H54 (cell line): ENCODE measurements at places on chromosomes 5 and 9.
A peak's percentile ranks its signal among the peaks of the same experiment; 100 is the strongest.

GRCh38 chr5:154466671-154467070, 11.4 kb downstream of the HAND1 start:
- no peak for DNase-seq

GRCh38 chr9:37531699-37532098, 44.5 kb downstream of the FBXO10 start:
- DNase-seq, result no peak

DNA sequence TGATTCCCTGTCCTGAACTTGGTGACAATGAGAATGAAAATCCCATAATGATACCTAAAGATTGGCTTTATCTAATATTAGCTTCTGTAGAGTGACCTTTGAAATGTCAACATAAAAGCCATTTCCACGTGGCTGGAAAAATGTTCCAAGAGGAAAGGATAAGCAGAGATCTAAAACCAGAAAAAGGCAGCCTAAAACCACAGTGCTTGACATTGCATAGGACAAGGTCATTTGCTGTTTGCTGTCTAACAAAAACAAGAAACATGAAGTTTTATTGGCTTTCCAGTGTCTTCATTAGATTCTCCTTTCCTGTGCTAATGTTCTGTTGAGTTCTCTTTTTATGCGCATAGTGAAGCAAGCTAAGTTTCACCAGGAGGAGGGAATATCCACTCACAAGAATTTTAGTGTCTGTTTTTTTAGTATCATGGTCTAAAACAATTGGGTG, 44.6 kb downstream of the CPEB4 start:
- no peak for DNase-seq

GRCh38 chr9:113187929-113188595, 33.0 kb downstream of the FKBP15 start:
- DNase-seq, result peak; percentile 75

DNA sequence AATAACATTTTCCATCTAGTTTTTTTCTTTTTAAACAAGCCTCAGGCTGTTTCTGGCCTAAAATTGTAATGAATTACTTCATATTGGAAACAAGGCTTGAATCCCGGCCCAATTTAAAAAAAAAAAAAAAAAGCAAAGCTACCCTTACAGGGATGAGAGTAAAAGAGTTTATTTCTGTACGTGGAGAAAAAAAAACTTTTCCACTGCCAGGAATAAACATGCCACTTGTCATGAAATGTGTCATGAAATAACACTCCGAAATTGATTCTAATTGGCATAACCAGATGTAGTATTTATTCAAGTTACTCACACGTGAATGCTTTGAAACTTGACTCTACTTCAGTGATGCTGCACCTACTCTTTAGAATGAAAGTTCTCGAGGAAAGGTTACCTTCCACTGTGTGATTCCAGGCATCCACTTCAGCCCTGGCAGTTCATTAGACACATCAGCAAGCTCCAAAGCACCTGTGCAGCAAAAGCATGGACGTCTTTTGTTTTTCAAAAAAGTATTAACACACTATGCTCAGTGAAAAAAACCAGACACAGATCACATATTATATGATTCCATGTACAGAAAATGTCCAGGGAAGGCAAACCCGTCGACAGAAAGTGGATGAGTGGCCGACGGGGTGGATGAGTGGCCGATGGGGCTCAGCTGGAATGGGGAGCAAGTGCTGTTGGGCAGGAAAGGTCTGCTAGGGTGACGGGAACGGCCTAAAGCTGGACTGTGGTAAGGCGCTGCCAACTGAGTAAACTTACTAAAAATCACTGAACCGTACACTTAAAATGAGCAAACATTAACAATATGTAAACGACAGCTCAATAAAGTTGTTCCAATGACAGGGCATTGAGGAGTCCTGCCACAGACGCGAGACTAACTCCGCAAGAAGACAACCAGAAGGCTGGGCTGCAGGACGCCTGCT, 21.2 kb downstream of the NSUN2 start:
- DNase-seq, result no peak

DNA sequence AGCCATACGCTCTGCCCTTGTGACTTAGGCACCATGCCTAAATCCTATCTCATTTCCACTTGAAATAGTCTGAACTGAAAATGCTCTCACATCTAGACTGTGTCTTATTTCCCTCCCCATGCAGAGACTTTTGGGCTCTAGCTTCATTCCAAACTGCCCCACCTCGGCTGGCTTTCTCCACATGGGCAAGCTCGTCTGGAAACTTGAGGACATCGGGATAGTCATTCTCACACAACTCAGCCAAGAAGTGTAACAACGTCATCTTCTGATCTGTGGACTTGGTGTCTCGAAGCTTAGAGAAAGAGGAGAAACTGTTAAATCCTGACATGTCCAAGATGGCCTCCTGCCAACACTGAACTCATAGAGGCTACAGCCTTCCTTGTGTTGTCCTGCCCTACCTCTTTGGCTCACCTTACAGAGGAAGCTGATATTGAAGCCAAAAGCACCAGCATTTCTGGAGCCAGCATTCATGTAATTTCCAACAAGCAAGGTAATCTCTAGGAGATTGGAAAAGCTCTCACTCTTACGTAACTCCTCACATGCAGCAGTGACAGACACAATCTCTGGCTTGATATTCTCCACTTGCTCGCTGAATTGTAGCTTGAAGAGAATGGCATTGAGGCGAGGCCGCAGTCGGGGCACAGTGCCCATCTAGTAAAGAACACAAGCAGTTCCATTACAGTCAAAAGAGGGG, 39.6 kb downstream of the PCDHGC5 start:
- DNase-seq, result no peak

- no peak for DNase-seq
Observed at GRCh38 chr5:148937239-148937638, 110.8 kb downstream of the ADRB2 start.

DNA sequence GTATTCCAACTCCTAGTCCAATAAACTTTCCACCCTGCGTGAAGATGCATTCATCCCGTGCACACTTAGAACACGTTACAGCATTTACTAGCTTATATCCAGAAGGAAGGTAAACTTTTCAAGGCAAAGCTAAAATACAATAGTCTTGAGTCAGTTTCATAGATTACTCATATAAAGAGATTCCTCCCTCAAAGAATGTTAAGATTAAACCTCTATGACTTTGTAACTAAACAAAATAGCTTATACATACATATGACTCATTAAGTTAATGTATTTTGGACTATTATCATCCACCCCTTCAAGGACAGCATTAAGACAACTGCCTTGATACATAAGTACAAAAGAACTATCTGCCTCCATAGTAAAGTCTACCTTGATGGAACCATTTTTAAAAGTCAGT, 36.1 kb downstream of the TLE1 start:
- peak; percentile 34 for DNase-seq

DNA sequence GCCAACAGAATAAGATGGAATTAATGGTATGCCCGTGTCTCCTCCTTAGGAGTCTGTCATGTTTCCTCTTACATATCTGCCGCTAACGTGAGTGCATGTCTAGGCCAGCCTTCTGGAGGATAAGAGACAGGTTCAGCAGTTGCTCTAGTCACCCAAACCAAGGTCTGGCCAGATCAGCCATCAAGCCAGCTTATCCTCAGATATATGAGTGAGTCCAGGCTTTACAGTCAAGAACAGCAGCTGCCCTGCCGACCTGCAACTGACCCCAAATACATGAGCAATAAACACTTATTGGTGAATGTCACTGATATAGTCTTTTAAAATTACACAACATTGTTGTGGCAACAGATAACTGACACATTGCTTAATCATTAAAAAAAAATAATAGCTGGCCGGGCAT, 123.5 kb downstream of the TSSK1B start:
- DNase-seq, result no peak

DNA sequence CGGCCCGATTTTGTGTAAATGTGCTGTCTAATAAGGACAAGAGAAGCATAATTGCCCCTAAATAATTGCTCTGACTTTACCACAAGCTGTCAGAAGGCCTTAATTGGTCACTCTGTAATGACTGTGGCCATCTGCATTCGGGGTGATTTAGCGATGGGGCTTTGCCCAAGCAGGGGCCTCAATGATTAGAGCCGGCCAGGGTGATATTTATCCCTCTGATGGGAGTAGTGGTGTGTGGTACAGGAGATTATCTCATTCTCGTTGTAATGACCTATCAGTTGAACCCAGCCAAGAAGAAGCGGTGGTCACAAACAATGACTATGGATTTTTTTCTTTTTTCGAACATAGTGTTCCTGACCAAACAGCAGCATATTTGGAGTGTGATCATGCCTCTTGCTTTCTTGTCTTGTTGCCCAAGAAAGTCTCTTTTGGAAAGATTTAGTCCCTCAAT, 72.0 kb upstream of the SAP30L start:
- DNase-seq, result no peak

DNA sequence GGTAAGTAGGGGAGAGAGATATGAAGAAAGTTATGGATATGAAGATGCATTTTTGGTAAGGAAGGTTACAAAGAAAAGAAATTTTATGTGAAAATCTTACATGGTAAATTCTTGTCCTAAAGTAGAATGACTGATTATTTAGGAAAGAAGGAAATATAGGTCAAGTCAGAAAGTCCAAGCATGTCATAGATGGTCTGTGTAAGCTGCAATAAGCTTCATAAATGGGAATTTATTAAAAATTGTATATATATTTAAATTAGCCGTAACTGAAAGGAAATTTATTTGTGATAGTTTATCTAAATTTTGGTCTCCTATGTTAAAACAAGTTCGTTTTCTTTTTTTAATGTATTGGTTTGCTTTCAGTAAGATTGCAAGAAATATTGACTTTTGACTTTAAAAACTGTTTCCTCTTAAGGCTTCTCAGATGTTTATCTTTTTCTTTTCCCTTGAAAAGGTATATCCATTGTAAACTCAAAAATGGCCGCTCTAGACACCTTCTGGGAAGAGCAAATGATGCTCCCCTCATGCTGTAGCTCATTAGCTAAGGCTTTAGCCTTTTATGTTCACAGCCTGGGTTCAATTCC, 46.8 kb upstream of the HAPLN1 start:
- DNase-seq, result no peak

DNA sequence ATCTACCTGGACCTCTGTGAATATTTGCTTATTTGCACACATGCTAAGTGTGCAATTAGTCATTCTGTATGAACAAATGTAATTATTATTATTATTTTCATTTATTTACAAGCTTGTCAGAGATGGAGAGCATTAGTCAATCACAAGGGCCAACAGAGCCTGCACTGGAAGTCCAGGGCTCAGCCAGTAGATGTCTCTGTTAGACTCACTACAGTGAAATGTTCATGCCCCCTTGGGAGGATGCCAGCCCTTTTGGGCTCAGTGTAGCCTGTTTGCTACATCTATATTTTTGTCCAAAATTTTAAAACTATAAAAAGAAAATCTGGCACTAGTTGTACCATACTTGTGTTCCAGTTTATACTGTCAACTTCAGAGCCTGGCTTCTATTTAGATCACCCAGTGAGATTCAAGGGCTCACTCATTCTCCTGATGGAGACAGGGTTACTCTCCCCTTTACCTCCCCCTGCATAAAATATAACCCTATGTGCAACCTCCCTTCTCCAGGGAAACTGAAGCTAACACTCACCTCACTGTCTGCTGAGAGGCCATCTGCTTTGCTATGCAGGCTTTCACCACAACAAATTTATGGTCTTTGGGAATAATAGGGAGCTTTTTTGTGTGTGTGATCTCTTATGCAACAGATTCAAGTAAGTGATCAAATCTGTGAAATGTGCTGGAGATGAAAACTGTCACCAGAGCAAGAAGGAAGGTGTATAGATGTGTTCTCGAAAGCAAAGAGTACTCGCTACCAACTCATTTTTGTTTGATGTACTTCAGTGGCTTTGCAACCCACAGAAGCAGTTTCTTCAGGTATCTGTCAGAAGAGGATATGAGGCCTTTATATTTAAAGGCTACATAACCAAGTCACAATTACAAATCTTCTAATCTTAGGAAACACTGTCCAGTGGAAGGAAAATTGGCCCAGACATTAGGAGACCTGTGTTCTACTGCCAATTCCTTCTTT, 99.9 kb upstream of the TLE4 start:
- DNase-seq, result peak; percentile 20

- DNase-seq, result no peak
Observed at GRCh38 chr5:53027913-53028312, 38.8 kb downstream of the ITGA2 start.

DNA sequence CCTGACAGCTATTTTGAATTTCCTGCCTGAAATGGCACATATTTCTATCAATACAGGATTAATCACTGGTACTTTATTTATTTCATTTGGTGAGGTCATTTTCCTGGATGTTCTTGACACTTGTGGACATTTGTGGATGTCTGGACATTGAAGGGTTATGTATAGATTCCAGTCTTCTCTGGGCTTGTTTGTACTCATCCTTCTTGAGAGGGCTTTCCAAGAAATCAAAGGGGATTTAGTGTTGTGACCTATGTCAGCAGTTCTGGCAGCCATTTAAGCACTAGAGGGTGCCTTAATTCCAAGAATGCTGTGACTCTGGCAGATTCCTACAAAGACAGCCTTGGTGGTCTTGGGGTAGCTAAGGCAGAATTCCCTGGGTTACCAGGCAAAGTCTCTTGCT, 259.7 kb downstream of the CSNK1G3 start:
- no peak for DNase-seq

DNA sequence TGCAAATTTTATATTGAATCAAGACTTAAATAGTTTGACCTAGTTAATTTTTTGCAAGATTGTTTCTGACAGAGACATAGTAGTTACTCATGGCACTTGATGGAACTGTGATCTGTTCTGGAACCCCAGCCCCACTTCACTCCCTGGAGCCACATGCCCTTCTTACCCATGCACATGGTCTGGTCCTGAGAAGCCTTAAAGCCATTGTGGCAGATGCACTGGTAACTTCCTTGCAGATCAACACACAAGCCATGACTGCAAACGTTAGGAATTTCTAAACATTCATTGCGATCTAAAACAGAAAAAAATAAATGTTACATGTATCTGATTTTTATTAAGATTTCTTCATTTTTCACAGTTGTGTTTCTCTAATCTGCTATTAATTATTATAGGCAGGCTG, 221.2 kb downstream of the SLC12A2 start:
- no peak for DNase-seq

- DNase-seq, result no peak
Observed at GRCh38 chr9:85872463-85872862, 68.5 kb upstream of the NAA35 start.

DNA sequence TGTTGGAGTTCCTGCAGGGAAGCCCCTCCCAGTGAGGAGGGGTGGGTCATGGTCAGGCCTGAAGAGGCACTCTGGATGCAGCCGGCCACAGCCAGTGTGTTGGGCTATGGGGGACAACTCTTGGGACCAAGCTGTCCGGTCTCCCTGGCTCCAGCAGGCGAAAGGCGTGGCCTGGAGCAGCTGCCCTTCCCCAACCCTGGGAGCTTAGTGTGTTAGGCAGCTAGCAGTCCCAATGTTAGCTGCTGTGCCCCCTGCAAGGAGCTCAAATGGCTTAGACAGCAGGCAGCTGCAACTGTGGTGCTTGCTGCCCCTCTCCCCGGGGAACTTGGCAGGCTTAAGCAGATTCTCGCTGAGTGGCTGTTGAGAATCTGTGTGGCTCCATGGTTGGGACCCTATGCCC, 67.5 kb upstream of the ACTBL2 start:
- no peak for DNase-seq

GRCh38 chr5:78509145-78509865, 139.3 kb downstream of the LHFPL2 start:
- DNase-seq, result no peak
